ENCODE measurements at places on chromosomes 13 and 19.

GRCh38 chr19:2164020-2164998 lies 576 bp downstream of the DOT1L start:
- DNase-seq: peak; percentile 59

- DNase-seq: peak; percentile 50
Measured at GRCh38 chr13:46831588-46832194, 34.7 kb upstream of the ESD start.

- DNase-seq: no peak
Measured at GRCh38 chr13:70388935-70389334, 280.7 kb upstream of the KLHL1 start.

- no peak for DNase-seq
Measured at GRCh38 chr13:50389726-50390125, 374.5 kb downstream of the KCNRG start.

GRCh38 chr13:94209117-94209516 lies 270.4 kb downstream of the DCT start:
- DNase-seq: no peak

- no peak for DNase-seq
Measured at GRCh38 chr13:83499286-83499685, 383.0 kb downstream of the SLITRK1 start.

- DNase-seq: no peak
Measured at GRCh38 chr19:14603990-14604387, 21.1 kb downstream of the CLEC17A start.

GRCh38 chr19:18895038-18895823 lies 727 bp downstream of the CERS1 start:
- DNase-seq: no peak

DNA sequence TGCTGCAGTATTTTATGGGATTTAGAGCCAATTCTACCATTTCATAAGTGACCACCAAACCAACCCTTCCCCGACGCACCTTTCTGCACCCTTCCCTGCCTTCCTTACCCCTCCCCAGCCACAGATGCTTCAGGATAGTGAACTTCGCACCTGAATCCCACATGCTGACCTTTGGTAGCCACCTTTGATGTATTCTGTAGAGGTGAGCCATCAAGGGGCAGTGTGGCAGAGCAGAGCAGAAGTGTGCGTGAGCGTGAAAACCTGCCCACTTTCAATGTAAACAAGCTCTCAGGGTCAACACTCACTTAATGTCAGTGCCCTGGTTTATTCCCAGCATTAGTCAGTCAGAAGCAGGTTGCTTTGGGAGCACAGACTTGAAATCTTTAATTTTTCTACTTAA lies 107.7 kb downstream of the FRY start:
- DNase-seq: no peak

- no peak for DNase-seq
Measured at GRCh38 chr13:106560821-106561220, 7.1 kb downstream of the ARGLU1 start.

GRCh38 chr13:51175639-51176038 lies 46.6 kb upstream of the FAM124A start:
- DNase-seq: no peak

GRCh38 chr13:114310956-114311355 lies 3.3 kb upstream of the CHAMP1 start:
- DNase-seq: no peak

DNA sequence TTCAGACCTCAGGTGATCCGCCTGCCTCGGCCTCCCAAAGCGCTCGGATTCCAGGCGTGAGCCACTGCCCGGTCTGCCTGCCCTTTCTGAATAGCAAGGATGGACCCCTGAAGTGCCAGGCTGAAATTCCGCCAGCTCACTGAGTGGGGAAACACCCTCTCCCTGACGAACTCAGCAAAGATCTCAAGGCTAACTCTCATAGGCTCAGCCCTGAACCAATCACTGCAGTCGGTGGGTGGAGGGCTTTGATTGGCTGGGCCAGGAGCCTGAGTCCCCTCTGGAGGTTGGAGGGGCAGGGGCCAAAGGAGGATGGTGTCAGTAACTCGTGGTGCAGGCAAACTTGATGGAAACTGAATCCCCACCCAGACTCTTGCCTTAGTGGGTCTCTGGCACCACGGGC lies 11.2 kb upstream of the COMP start:
- DNase-seq: no peak

DNA sequence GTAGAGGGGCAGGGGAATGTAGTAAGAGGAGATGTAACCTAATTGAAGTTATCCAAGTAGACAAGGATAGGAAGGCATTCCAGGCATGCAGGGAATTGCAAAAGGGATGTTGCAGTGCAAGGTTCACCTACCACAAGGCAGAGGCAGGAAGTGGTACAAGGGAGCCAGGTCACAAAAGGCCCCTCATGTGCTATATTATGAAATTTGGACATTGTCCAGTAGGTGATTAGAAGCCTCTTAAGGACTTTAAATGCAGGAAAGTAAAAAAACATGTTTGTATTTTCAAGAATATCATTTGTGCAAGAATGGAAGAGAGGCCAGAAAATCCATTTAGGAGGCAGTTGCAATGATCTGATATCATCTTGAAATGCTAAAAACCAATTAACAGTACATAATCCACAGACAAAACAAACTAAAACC lies 111.4 kb downstream of the FRY start:
- DNase-seq: no peak

- peak; percentile 57 for DNase-seq
Measured at GRCh38 chr19:40143612-40144011, 47.6 kb upstream of the MAP3K10 start.

- DNase-seq: no peak
Measured at GRCh38 chr13:90640976-90641375, 706.5 kb upstream of the MIR17HG start.

DNA sequence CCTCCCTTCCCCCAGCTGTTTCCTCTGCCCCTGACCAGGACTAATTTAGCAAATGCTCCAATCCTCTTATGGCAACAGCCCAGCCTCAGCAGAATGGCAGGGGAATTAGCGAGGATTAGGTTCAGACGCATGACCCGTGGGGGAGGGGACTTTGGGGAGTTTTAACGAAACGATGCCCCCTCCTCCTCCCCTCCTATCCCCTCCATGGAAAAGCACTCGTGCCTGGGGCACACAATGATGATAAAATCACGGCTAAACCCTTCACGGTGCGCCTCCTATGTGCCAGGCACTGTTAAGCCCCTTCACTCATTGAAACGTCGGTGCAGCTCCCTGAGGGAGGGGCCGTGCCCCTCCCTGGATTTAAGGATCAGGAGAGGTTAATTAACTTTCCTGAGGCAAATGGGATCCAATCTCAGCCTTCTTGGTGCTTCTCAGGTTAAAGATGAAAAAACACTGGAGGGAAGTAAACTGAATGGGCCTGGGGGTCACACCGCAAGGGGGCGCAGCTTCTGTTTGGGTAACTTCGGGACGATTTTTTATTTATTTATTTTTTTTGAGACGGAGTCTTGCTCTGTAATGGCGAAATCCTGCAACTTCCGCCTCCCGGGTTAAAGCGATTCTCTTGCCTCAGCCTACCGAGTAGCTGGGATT lies 10.1 kb upstream of the TPRX2 start:
- peak; percentile 74 for DNase-seq

GRCh38 chr13:38951525-38952313 lies 38.9 kb downstream of the STOML3 start:
- DNase-seq: peak; percentile 13

DNA sequence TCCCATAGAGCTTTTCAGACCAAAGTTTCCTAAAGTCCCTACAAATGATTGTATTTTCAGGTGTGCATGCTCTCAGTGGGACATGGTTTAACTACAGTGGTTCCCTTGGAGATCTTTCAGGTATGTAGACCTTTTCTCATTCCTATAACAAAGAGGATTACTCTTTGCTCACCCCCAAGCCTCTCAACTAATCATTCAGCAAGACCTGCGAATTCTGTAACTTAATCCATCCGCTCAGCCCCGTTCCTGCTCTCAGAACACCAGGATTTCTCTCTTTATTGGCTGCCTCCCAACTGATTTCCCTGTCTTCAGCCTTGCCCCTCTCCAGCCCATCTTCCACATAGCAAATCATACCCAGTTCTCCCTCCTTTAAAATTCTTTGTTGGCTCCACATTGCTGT lies 253.6 kb downstream of the MTUS2 start:
- no peak for DNase-seq

GRCh38 chr13:36567485-36567884 lies 106.3 kb upstream of the SERTM1 start:
- DNase-seq: no peak

GRCh38 chr13:75375329-75375728 lies 106.6 kb downstream of the TBC1D4 start:
- no peak for DNase-seq

DNA sequence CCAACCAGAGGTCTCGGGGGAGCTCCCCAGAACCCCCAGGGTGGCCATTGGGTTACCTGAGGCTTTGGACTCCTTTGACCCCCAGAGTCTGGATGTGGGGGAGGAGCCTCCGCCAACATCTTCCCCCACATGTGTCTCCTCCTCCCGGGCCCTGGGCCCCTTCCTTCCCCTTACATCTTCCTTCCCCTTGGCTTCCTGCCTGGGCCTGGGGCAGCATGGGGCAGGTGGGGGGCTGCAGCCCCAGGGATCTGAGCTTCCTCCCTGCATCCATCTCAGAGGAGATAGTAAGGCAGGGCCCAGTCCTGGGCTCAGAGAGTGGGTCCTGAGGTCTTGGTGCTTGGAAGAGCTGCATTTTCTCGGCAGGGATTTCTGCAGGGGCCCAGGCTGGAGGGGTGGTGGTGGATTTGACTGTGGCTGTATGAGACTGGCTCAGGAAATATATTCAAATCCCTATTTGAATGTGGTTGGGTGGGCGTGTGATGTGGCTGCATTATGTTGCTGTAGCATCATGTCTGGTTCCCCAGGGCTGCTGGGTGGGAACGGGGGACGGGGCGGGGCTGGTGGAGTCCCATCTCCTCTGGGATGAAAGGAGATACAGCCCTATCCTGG lies 919 bp downstream of the VAV1 start:
- peak; percentile 74 for DNase-seq

DNA sequence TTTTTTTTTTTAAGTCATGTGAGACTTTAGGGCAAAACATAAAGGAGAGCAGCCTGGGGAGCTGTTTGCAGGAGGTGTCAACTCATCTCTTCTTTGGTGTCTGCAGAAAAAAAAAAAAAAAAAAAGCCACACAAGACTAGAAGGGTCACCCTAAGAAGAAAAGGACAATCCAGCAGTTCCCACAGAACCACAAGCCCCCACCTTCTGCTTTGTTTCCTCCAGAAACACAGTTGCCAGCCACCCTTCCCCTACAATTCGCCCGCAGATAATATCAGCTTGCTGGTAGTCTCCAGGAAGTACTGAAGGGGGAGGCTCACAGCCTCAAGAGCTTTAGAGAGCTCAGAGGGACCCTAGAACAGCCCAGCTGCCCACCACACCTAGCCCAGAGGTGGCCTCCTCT lies 22.3 kb upstream of the ZBTB7A start:
- peak; percentile 34 for DNase-seq

- no peak for DNase-seq
Measured at GRCh38 chr13:28654276-28654675, 4.7 kb upstream of the POMP start.

DNA sequence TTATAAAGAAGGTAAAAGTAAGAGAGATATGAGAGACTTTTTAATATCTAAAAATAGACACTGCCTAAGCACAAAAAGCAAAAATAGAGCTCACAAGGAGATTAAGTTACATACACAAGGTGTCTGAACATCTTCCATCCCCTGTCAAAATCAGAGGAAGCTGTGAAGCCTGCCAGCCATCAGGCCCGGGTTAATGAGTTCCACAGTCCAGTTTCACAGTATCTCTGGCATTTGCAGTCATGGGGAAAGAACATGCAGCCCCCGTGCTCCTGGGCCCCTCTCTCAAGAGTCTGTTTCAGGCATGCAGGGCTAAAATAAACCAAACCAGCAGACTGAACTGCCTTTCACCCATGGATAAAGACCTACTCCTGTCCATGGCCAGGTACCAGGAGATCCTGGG lies 79.2 kb downstream of the TBC1D4 start:
- DNase-seq: no peak

DNA sequence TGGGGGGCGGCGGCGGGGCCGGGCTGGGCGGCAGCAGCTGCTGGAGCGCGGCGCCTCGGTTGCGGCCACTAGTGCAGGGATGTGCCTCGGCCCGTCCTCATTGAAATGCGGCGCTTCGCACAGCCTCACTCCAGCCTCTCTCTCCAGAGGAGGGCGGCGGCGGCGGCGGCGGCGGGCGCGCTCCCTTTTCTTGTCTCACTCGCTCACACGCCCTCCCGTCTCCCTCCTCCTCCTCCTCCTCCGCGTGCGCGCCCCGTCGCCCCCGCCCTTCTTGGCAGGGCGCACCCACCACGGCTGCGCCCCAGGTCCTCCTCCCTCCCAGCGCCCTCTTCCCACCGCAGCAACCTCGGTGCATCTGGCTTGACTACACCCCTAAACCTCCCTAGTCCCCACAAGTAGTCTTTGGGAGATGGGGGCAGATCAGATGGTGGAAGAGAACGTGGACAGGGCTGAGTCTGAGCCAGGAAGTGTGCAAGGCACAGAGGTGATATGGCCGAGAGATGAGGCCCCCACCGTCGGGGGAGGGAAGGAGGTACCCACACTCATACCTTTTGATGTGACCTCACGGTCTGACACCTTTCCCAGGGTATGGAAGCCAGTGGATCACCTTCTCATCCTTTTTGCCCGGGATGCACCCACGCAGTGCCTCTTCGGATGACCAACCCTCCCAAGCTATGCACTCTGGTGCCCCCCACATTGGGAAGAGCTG lies at the start of gene DCLK1:
DCLK1 (minus strand) TSS at position 161 of the 709 bp plus-strand sequence.
- DNase-seq: no peak

DNA sequence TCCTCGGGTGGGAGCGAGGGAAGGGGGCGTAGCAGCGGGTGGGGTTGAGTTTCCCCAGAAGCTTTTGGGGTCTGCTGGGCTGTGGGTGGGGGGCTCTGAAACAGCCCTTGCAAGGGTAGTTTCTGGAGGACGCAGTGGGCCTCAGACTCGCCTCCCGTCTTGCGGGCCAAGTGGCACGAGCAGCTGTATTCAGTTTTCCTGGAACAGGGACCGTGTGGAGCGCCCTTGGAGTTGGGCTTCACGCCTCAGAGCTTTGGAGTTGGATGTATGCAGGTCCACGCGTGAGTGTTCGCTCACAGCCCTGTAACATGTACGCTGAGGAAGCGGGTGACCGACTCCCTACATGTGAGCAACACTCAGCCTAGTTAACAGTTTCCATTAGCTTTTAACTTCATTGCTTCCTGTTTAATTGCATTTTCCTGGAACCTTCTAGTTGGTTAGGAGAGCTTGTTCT lies 603 bp downstream of the TM9SF2 start:
- DNase-seq: peak; percentile 30

GRCh38 chr13:107836685-107837084 lies 378.7 kb downstream of the LIG4 start:
- DNase-seq: no peak

- no peak for DNase-seq
Measured at GRCh38 chr19:1975162-1975480, 34.1 kb downstream of the CSNK1G2 start.

DNA sequence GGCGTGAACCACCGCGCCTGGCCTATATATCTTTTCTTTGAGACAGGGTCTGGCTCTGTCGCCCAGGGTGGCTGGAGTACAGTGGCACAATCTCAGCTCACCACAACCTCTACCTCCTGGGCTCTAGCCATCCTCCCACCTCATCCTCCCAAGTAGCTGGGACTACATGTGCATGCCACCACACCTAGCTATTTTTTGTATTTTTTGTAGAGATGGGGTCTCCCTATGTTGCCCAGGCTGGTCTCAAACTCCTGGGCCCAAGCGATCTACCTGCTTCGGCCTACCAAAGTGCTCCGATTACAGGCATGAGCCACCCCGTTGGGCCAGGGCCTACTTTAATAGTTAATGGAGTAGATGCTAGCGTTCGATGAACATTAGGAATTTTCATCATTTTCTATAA lies 3.4 kb downstream of the TNPO2 start:
- no peak for DNase-seq

Measured in activated CD4-positive, alpha-beta T cell treated with anti-CD3 and anti-CD28 coated beads for 48 hours (primary cell).